ENCODE measurements at places on chromosomes 7 and 10.

GRCh38 chr7:73978661-73979563 lies 49.1 kb upstream of the ELN start:
- no peak for DNase-seq

GRCh38 chr10:119104654-119105015 lies 722 bp downstream of the DENND10 start:
- DNase-seq = no peak

DNA sequence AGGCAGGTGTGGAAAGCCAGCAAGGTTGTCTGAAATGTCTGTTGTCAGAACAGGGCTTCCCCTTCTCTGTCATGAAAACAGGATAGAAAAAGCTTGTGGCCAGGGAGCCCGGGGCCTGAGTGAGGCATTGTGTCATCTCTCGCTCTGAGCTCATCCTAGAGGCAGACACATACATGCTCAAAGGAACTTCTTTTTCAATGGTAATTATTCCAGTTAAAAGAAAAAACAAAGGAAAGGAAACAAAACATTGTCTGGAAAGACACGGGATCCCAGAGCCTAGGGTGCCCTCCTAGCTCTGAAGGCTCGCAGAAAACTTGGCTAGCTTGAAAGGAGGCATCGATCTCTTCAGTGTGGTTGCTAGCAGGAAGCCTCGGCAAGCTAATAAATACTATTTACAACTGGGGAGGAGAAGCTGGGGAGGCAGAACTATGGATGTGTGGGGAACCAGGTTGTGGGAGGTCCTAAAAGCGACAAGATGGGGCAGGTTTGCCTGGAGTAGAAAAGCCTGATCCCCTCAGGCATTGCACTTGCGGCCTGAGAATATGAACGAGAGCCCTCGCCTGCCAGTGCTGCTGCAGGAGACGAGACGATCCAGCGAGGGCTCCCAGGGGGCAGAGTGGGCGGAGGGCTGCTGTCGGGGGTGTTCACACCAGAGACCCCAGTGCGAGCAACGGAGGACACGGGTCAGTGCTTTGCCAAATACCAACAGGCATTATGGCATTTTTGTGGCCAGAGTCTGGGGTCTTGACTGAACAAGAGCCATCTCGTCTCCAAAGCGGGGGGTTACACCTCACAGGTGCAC lies 32.8 kb upstream of the DGKI start:
- no peak for DNase-seq

DNA sequence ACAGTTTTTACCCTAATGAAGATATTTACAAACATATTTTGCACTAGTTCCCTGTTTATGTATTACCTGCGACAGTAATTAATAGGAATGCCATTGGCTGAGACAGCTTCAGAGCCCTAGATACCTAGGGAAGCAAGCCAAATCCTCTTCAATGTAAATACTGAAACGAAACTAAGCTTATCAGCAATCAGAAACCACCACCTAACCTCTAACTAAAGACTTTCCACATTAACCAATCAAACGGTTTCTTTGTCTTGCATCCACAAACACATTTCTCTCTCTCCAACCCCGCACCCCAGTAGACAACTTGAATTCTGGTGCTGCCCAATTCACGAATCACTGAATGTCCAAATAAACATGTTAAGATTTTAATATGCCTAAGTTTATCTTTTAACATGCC lies 474.4 kb upstream of the C7orf33 start:
- DNase-seq = no peak

GRCh38 chr7:38855386-38855785 lies 53.6 kb downstream of the VPS41 start:
- no peak for DNase-seq

- DNase-seq = no peak
Observed at GRCh38 chr7:69932034-69932628, 333.9 kb downstream of the AUTS2 start.

GRCh38 chr7:65441010-65441409 lies 67.4 kb downstream of the ZNF92 start:
- no peak for DNase-seq

- no peak for DNase-seq
Observed at GRCh38 chr7:44258865-44259546, 58.2 kb downstream of the YKT6 start.

Measured in stimulated activated CD4-positive, alpha-beta T cell treated with anti-CD3 and anti-CD28 coated beads, Interleukin-2, amount 100 ng/mL, for 4 hours (primary cell).